Stimulated activated CD8-positive, alpha-beta memory T cell treated with anti-CD3 and anti-CD28 coated beads, Interleukin-15, amount 100 ng/mL, for 48 hours (primary cell): ENCODE measurements at places on chromosomes 1 and 21.
A peak's percentile ranks its signal among the peaks of the same experiment; 100 is the strongest.

DNA sequence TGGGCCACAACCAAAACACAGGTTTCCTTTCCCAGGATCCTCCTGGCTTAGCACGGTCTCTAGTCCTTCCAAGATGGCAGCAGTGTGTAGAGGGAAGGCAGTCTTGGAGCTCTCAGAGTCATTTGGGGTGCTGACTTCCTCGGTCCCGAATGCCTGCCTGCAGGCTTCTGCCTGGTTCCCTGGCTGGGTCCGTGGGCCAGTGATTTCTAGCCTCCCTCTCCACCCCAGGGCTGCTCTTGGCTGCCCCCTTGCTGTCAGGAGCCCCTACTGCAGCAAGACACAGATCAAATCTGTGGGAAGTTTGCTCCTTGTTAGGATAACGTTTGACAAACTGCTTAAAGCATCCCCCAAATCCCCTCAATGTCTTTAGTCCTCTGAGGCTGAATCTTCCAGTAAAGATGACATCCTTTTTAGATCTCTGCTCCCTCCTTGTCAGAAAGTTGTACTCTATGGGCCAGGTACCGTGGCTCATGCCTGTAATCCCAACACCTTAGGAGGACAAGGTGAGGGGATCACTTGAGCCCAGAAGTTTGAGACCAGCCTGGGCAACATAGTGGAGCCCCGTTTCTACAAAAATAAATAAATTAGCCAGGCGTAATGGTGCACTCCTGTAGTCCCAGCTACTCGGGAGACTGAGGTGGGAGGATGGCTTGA, 272.5 kb downstream of the RRAGC start:
- peak; percentile 11 for DNase-seq

DNA sequence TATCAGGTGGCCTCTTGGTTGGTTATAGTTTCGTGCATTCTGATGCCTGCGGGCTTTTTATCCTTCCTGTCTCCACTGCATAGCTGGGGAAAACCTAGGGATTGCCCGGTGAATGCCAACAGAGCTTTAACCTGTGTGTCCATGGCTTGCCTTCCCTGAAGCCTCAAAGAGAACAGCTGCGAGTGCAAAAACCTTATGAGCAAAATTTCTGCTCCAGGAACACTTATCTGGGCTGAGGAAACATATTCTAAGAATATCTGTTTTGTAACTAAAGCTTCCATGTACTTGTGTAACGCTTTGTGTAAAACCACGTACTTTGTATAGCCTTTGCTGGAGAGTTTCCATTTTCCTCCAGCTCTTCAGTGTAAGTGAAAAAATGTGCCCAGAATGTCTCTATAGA, 7.2 kb downstream of the CNST start:
- no peak for DNase-seq

GRCh38 chr1:226882187-226882586, 11.8 kb downstream of the PSEN2 start:
- no peak for DNase-seq

- DNase-seq = no peak
Observed at GRCh38 chr1:25501235-25502058, 42.0 kb upstream of the LDLRAP1 start.

DNA sequence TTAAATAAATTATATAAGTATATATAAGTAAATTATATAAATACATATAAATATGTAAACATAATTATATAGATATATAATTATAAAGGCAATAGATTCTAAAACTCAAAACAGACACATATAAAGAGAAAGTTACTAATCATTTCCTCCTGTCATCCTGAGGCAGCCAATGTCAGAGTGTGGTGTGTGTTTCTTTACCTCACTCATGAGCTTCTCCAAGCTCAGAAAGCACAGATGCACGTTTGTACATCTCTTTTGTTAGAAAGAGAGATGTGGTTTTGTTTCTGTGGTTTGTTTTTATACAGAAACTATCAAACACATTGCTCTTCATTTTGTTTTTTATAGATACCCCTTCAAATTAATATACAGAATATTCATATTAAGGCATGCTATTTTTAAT, 594.8 kb downstream of the USP25 start:
- no peak for DNase-seq

GRCh38 chr1:92536980-92537884, 50.5 kb upstream of the GFI1 start:
- DNase-seq = no peak

DNA sequence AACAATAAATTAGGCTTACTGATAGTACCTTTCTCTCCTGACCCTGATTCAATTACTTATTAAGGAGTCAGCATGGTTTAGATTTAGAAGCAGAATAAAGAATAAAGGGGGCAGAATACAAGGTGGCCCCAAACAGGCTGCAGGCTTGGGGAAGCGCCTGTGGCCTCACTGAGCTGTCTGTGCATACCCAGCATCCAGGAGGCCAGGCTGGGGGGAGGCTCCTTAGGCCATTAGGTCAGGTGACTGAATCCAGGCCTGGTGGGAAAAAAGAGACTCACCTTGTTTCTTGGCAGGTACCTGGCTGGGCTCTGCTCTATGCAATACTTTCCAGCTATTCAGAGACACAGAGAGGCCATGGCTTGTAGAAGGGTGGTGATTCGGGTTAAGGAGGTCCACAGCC, 38.8 kb downstream of the PGBD5 start:
- no peak for DNase-seq

- no peak for DNase-seq
Observed at GRCh38 chr1:183106166-183106565, 79.9 kb upstream of the LAMC2 start.

- DNase-seq = no peak
Observed at GRCh38 chr1:64343823-64344190, 126.1 kb upstream of the CACHD1 start.

- DNase-seq = no peak
Observed at GRCh38 chr1:217029281-217030157, 306.3 kb upstream of the ESRRG start.

DNA sequence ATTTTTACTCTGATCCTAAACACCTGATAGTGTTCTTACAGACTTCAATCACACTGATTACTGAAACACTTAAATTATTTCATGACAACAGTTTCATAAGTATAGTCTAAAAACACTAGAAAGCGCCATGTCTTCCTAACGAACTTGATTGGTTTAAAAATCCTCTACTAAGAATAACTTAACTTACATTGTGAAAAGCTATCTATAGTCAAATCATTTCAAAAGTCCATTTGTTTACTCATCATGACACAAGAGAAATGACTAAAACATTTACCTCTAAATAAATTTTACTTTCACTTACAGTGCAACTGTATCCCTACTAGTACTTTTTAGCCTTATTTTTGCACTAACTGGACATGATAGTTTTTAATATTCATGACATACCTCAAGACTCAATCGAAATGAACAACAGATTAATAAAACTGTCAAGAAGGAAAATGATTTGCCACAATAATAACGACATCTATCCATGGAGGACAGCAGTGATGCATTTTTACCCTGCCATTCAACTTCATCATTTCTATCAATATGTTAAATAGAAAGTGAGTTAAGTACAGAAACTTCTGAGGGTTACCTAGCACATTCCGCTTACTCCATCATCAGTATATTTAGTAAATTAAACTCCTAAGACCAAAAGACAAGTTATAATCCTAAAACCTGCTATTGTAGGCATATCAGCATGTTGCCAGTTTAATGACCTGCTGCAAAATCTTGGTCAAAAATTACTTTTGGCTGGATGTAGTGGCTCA, 38.4 kb downstream of the AHCTF1 start:
- DNase-seq = no peak

DNA sequence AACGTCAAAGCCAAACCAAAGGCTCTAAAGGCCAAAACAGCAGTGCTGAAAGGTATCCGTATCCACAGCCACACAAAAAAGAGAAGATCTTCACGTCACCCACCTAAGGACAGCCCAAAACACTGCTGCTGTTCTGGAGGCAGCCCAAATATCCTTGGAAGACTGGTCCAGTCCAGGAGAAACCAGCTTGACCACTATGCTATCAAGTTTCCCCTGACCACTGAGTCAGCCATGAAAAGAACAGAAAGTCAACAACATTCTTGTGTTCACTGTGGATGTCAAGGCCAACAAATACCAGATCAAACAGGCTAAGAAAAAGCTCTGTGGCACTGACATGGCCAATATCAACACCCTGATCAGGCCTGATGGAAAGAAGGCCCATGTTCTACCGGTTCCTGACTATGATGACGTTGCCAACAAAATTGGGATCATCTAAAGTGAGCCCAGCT, 32.1 kb downstream of the ARID4B start:
- DNase-seq = no peak

DNA sequence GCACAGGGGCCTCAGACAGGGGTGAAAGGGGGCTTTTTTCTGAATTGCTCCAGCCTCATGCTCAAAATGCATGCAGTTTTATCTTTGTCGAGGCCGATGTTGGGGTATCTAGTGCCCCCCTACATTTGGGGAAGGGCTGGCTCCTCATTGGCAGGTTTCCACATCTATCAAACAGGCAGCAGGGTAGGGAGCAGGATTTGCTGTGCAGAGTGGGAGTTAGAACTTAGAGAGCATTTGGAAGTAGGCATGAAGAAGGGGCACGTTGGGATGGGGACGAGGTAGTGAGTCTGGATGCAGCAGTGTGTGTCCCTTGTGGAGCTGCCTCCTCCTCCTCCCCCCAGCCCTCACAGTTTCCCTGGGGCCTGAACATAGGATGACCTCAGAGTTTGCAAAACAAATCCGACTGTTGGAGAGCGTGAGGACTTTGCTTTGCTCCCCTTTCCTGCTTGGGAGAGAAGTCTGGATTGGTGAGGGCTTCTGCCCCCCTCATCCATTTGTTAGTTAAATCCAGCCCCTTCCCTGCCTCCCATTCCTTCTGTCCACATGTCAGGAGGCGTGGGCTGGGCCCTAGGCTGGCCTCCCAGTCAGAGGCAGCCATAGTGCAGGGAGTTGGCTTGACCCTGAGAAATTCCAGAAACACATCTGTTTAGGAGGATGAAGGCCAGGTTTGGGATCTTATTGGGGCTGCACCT, 36.9 kb upstream of the GPR37L1 start:
- DNase-seq = no peak

DNA sequence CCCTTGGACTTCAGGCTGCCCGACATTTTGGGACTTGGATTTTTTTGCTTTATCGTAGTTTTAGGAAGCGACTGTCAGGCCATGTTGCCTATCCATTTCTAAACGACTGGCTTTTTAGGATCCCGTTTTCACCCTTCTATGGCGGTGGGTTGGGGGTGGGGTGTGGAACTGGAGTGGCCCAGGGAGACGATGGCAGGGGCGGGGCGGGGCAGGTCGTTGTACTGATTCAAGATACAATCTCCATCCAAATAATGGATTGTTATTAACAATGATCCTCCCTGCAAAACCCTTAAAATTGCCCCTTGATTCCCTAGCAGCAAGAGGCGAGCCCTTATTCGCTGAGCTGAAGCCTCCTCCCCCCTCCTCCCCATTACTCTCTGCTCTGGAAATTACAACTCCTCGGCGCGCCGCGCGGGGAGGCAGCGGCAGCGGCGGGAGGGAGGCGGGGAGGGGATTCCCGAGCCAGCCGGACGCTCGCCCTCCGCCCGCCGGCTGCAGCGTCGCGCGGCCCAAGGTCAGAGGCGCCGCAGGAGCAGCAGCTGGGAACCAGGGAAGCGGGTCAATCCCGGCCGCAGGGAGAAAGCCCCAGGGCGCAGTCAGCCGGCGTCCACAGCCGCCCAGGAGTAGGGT, at the start of gene TRIM67:
TRIM67 (plus strand) TSS at position 392 of the 630 bp plus-strand sequence. CDS start 912 bp downstream, outside the sequence.
- no peak for DNase-seq

DNA sequence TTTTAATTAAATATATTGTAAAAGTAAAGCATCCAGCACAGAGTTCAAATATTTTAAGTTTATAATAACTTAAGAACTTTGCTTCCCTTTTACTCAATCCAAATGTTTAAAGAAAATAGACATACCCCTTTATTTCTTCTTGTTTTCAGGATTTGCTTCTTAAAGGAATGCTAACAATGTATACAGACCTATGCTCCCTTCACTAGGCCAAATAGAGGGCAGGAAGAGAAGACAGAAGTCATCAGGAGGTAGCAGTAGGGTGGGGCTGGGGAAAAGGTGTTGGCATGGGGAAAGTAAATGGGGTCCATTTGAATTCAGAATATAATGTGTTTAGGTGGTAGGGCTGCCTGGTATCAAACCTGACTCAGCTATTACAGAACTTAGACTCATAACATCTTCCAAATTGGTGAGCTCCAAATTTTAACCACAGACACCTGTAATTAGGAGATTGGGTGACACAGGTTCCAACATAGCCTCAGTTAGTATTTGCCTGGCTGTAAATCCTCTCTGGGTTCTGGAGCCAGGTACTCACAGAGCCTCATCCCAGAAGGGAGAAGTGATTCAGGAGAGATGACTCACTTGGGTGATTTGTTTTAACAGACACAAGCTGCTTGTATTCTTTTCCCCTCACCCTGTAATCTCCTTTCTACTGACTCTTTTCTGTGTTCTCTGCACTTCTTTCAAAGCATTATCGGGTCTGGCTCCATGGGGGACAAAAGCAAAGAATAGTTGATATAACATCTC, 60.1 kb upstream of the DUSP10 start:
- no peak for DNase-seq

- DNase-seq = no peak
Observed at GRCh38 chr1:192418552-192419285, 101.9 kb downstream of the RGS21 start.

GRCh38 chr1:6140413-6140812, 39.7 kb downstream of the CHD5 start:
- no peak for DNase-seq

DNA sequence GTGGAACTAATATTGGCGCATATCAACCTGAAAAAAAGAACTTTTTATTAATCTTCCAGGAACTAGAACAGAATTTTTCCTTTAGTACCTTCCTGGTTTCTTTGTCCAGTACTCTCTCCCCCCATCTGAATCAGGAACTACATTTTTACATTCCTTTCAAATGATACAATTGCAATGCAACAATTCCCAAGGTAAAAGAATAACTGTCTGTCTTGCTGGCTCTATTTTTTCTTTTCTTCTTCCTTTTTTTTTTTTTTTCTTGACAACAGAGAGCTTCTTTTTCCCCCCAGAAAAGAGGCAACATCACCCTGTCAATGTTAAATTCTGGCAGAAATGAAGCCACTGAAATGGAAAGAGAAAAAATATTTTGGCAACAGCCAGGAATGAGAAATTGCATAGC, 4.5 kb upstream of the CD101 start:
- no peak for DNase-seq
